ENCODE measurements at places on chromosomes 6 and 20. TPM values are rescaled to one million over a fixed set of nuclear protein-coding genes. Genes with fewer than 3 reads are reported as not detected.

Gene RAB44
- 0.12 TPM for total RNA-seq

Gene ATP6V1G2
- total RNA-seq: 6.0 TPM

Gene MEI4
- 0.51 TPM for total RNA-seq

Gene OLIG3
- not detected for total RNA-seq

Gene SLC16A10
- total RNA-seq: 18.5 TPM

Gene RGS17
- total RNA-seq: 0.28 TPM

DNA sequence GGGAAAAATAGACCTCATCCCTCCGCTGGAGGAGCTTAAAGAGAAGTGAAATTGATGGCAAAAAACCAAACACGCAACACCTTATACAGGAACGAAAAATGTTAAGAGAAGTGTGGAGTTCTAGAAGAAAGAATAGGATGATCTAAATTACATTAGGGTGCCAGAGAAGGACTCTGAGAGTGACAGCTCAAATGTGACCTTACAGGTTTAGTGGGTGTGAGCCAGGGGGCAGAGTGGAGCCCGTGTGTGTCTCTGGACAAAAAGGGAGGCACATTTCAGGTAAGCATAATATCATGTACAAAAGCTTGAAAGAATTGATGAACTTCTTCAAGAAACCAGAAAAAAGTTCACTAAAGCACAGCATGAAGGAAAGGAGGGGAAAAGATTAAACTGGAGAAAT lies 20.8 kb downstream of the HLA-DRA start:
- no peak for DNase-seq

DNA sequence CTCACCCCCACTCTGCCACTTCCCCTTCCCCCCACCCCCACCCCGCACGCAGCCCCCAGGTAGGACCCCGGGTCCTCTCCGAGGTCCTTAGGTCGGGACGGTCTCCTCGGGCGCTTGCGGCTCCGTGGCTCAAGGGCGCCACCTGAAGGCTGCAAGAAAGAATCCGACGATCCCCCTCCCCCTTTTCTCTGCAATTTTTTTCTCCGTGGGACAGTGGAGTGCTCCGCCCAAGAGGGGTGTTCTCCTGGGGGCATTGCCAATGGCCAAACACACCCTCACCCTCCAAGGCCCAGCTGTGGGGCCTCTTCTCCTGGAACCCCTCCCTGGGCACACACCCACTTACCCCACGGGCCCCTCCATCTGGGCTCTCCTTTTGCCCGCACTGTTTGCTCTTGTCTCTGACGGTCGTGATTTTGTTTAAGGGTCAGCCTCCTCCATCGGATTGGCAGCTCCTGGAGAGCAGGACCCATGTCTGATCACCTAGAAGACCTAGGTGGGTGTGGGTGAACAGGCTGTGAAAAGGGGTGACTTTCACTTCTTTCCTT lies 1.1 kb upstream of the TMEM74B start:
- DNase-seq: no peak

DNA sequence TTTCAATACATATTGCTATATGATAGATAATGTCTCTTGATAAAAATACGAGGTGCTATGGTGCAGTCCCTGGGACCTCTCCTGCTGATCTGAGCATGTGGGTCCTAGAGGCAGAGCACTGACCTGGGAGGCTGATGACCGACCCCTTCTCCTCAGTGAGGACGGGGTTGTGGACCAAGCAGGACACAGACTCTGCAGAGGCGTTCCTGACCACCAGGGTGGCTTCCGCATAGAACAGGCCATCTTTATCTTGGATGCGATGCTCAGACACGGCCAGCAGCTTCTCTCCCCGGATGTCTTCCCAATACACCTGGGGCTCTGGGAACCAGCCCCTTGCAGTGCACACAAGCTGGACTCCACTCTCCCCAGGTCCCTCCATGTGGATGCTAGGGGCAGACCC lies 4.2 kb downstream of the BTNL2 start:
- DNase-seq: no peak

GRCh38 chr20:37218441-37218840 lies 39.1 kb upstream of the MROH8 start:
- DNase-seq: no peak

DNA sequence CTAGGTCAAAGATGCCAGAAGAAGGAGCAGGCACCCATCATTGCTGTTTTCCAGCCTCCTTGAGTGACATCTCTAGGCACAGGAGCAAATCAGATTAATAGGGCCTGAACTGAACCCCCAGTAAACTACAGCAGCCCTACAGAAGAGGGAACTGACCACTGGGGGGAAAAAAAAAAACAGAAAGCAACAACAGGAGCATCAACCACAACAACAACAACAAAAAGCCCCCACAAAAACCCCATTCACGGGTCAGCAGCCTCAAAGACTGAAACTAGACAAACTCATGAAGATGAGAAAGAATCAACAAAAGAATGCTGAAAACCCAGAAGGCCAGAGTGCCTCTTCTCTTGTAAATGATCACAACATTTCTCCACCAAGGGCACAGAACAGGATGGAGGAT lies 537.4 kb upstream of the BTBD3 start:
- DNase-seq: no peak

DNA sequence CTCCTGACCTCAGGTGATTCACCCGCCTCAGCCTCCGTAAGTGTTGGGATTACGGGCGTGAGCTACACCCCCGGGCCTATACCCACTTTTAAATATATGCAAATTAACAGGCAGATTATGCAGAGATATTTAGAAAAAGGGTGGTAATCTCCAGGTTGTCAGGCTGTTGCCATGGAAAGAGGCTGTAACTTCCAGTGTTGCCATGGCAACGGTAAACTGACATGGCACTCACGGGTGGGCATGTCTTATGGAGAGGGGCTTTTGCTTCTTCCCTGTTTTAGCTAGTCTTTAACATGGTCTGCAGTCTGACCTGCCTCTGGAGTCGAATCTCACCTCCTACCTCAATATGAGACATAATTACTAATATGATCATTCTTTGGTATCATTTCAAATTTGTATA lies 44.9 kb downstream of the ZNF334 start:
- DNase-seq: no peak

- no peak for DNase-seq
Observed at GRCh38 chr6:164916087-164916486, 393.3 kb downstream of the C6orf118 start.

DNA sequence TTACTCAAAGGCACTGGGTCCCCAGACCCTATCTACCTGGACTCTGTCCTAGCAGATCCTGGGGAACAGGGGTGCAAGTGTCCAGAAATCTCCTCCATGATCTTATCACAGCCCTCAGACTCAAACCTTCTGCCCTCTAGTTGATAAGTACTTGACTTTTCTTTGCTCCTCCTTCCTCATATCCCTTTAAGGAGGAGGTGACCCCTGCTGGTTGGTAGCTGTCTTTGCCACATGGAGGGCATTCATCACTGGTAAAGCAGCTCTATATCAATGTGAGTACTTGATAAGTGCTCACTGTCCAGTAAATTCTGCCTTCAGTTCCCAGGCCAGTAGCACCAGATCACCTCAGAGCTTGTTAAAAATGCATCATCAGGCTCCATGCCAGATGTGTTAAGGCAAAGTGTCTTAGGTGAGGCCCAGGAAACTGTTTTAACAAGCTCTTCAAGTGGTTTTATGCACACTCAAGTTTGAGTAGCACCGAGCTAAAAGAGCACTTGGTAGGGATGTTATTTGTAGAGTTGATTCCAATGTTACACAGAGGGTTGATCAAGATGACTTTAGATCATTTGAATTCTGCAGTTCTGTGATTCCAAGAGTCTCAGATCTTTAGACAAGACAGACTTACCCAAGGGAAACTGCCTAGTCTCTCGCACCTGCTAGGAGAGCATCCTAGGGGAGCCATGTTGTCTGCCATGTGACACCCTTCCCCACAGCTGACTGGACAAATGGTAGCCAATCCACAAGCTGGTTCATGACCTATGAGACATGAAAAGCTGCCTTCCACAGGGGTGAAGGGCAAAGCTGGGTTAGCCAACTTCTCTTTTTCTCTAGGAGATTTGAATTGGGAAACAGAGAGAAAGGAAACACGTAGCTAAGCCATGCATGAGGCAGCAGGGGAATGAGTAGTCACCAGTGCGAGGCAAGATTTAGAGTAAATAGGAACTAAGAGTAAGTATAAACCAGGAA lies 18.6 kb downstream of the TREML2 start:
- DNase-seq: peak; percentile 61

DNA sequence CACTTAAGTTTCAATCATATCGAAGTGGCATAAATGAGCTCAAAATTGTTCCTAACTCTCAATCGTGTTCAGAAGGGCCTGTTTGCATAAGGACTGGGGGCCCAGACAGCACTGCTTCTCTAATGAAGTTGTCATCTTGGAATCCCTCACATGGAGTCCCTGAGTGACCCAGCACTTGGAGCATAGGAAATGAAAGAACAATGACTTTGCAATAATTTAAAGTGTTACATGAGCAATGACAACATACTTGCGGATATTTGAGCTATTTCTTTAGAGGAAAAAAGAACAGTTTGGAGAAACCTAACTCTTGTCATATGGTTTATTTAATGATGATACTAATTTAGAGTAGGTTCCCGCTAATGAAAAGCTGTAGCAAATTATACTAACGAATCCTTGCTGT lies 239.9 kb downstream of the TSHZ2 start:
- DNase-seq: no peak

DNA sequence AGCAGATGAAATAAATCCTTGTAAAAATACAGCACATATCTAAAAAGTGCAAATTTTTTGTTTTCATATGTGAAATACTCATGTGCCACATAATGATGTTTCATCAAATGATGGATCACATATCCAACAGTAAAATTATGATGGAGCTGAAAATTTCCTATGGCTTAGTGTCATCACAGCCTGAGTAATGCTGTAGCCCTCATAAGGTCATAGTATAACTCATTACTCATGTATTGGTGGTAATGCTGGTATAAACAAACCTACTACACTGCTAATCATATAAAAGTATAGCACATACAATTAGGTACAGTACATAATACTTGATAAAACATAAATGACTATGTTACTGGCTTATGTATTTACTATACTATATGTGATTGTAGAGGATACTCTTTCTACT lies 12.9 kb downstream of the TSPYL1 start:
- DNase-seq: no peak

- DNase-seq: no peak
Observed at GRCh38 chr20:22762576-22763256, 178.3 kb upstream of the FOXA2 start.

DNA sequence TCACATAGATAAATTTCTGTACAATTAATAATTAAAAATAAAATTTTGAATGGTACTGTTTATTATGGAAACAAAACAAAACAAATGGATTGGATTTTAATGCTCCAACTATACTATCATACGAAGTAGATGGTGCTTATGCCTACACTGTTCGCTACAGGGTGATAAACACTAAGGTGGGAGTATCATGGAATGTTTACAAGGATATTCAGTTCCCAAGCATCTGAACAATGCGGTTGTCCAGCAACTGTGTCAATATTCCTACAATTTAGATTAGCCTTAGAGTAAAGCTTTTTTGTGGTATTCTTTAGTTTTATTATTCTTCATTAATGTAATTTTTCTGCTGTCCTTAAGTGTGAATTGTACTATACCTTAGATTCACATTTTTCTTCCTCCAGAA lies 105.1 kb downstream of the MMS22L start:
- no peak for DNase-seq

GRCh38 chr6:100775667-100776066 lies 105.5 kb downstream of the ASCC3 start:
- no peak for DNase-seq

DNA sequence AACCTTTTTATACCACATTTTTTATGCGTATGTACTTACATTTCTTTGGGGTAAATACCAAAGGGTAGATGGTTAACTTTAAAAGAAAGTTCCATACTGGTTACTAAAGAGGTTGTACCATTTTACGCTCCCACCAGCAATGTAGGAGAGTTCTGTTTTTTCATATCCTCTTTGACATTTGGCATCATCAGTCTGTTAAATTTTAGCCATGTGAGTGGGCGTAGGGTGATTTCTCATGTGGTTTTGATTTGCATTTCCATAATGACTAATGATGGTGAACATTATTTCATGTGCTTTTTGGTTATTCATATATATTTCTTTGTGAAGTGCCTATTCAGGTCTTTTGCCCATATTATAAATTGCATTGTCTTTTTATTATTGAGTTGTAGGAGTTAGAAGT lies 194.2 kb downstream of the PRL start:
- DNase-seq: no peak

DNA sequence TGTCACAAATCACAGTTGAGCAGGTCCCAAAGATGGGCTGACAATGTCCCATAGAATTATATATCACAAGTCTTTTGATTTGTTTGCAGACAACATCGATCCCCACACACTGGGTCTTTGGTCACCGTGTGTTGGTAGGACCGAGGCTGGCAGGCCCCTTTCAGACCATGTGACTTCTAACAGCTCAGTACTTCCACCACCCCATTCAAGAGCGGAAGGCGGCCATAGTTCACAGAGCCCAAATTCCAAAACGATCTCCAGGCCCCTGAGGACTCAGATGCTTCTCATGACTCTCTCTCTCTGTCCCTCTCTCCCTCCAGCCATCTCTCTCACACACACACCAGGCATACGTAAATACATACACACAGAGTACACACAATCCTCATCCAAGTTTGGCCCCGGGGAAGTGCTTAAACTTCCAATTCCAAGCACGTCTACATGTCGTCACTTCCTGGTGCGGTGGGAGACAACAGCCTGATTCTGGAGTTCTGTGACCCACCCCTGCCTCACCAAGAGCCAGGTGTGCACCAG lies 155.9 kb upstream of the INSM1 start:
- no peak for DNase-seq

Measured in right atrium auricular region (tissue), 2 donors.